ENCODE measurements at places on chromosomes 2 and 18.
A peak's percentile ranks its signal among the peaks of the same experiment; 100 is the strongest.

GRCh38 chr2:98187194-98187593 lies 100.2 kb downstream of the VWA3B start:
- DNase-seq: no peak

DNA sequence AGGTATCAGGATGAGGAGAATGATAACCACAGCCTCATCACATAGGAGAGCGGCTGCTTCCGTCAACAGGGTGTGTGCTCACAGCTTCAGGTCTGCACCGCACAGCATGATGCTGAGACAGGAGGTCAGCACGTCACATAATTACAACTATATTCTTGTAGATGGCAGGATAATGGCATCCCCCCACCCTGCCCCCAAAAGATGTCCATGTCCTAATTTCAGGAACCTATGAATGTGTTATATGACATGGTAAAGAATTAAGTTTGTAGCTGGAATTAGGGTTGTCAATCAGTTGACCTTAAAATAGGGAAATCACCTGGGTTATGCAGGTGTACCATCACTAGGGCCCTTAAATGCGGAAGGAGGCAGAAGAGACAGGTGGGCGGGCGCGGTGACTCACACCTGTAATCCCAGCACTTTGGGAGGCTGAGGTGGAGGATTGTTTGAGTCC lies 73.9 kb downstream of the ARL4C start:
- DNase-seq: no peak

GRCh38 chr2:198135481-198135934 lies 331.1 kb downstream of the PLCL1 start:
- DNase-seq: no peak

- no peak for DNase-seq
These were observed 109.3 kb downstream of the CHST9 start for GRCh38 chr18:27075828-27076227.

DNA sequence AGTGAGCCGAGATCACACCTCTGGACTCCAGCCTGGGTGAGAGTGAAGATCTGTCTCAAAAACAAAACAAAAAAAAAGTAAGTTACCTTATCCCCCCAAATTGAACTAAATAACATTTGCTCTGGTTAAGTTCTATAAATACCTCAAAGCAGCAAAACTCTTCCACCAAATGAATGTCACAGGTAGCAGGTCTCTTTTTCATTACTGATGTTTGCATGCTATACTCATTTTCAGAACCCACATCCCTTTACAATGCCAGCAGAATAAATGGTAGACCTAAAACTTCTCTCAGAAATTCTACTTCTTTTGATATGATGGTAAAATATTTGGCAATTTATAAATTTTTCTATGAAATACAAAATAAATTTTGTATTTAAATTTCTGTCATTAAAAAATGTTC lies 22.3 kb downstream of the INO80D start:
- DNase-seq: no peak

- DNase-seq: peak; percentile 82
These were observed at the start of gene FER1L5 for GRCh38 chr2:96642564-96643360. Gene FER1L5, plus strand, starts transcription at chr2:96642764. Its CDS starts 73 bp downstream, at chr2:96642837.

- peak; percentile 43 for DNase-seq
These were observed 15.2 kb downstream of the GALNT3 start for GRCh38 chr2:165778653-165779451.

GRCh38 chr2:227612546-227613271 lies 1.9 kb downstream of the SCYGR3 start:
- DNase-seq: no peak

DNA sequence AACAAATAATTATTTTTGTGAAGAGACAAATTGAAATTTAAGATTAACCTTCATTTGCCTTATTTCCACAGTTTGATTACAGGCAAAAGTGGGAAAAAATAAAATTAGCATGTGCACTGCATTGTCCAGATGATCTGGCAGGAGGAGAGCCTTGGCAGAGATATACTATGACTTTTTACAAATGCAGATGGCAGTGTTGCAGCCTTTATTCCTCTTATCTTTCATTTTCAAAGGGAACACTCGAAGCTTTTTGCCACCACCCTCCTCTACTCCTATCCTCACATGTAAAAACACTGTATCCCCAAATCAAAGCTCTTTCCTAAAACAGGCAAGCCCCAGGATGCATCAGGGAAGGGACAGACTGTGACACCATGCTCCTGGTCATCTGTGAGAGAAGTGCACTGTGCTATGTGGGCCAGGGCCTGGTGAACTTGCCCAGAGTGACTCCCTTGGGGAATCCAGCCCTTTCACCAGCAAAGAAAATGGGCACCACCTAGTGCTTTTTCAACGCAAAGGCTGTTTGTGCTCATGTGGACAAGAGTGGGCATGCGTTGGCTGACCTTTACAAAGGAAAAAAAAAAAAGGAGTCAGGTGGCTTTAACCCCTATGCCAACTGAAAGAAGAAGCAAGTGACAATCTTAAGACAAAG lies 74.7 kb upstream of the ETAA1 start:
- DNase-seq: peak; percentile 78

DNA sequence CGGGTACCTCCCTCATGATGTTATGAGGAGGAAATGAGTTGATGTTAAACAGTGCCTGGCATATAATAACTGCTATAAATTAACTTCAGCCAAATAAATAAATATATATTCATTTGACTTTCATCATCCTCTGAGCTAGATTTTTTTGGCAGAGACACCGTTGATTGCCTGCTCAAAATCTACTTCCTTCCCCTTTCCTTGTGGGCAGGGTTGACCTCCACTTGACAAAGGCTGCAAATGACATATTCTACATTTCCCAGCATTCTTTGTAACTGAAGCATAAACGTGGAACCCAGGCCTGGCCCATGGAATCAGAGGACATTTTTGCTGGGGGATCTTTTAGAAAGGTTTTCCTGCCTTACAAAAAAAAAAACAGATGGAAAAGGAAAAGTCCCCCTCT lies 177.8 kb downstream of the TXNL1 start:
- no peak for DNase-seq

DNA sequence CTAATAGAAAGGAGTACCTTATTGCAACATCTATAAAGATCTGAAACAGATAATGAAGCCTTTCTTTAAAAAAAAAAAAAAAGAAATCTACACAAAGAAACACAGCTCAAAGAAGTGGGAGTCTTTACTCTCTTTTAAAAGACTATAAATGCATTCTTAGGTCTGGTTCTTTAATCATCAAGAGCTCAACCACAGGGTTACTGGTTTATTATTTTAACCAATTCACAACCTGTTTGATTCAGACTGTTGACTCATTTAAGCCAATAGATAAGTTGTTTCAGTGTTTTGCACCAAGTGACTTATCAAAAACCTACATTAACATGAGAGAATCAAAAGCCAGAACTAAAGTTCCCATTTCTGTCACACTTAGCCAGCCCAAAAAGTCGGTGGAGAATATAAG lies 93.1 kb downstream of the TCF4 start:
- DNase-seq: no peak

DNA sequence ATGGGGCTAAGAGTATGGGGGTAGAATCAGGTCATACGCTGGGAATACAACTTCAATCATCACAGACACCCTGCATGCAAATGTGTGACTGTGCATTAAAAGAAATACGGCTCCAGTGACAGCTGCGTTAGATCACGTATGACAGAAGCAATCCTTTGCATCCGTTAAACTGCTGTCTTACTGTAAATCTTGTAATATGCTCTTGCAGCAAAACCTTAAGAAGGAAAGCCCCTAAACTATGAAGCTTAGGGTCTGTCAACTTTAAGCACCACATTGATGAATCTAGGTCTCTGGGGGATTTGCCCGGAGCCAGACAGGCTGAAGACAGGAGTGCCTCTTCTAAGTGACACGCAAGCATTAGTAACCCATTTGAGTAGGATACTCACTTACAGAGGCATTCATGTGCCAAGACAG lies 84.7 kb upstream of the EML6 start:
- DNase-seq: no peak

- DNase-seq: no peak
These were observed 29.7 kb downstream of the INPP5D start for GRCh38 chr2:233089851-233090250.

GRCh38 chr2:38735999-38736320 lies 15.2 kb downstream of the SRSF7 start:
- DNase-seq: no peak

GRCh38 chr18:49017813-49018553 lies 67.2 kb upstream of the SMAD7 start:
- DNase-seq: no peak

DNA sequence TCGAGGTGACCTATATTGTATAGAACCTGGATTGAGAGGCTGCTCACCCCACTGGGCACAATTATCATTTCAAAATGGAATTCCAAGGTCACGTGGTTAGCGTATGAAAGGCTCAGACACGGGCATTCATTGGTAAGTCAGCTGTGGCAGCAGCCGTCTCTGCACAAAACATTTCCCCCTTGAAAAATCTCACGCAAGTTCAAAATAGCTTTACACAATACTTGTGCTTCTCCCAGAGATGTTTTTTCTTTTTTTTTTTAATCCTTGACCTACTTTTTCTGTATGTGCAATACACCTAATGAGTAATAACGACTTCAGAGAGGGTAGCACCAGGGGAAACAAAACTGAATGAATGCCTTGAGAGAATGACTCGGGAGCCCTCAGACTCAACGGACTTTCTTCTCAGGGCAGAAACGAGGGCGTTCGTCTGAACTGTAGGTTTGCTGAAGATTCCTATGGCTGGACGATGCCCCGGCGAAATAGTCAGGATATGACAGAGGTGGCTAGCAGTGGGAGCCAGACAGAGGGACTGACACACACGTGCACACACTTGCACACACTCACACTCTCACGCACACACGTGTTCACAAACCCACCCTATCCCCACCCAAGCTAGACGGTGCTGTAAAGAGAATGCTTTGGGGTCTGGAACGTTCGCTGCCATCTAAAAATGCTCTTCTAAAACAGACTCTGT lies 77.8 kb downstream of the PDCL3 start:
- no peak for DNase-seq

GRCh38 chr2:39488450-39488849 lies 51.4 kb upstream of the MAP4K3 start:
- DNase-seq: no peak

DNA sequence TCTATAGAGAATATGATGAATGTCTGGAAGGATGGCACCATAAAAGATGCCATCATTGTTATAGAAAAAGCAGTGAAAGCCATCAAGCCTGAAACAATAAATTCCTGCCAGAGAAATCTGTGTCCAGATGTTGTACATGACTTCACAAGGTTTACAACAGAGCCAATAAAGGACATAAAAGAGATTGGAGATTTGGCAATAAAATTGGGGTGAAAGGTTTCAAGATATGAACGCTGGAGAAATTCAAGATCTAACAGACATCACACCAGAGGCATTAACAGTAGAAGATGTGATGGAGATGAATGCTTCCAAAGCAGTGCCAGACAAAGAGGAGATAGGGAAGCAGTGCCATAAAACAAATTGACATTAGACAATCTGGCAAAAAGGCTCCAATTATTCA lies 518.8 kb upstream of the ACVR2A start:
- no peak for DNase-seq
